ENCODE measurements at places on chromosomes 6 and 20.
A peak's percentile ranks its signal among the peaks of the same experiment; 100 is the strongest.

GRCh38 chr6:157456524-157456829, 75.5 kb downstream of the ZDHHC14 start:
- no peak for DNase-seq

DNA sequence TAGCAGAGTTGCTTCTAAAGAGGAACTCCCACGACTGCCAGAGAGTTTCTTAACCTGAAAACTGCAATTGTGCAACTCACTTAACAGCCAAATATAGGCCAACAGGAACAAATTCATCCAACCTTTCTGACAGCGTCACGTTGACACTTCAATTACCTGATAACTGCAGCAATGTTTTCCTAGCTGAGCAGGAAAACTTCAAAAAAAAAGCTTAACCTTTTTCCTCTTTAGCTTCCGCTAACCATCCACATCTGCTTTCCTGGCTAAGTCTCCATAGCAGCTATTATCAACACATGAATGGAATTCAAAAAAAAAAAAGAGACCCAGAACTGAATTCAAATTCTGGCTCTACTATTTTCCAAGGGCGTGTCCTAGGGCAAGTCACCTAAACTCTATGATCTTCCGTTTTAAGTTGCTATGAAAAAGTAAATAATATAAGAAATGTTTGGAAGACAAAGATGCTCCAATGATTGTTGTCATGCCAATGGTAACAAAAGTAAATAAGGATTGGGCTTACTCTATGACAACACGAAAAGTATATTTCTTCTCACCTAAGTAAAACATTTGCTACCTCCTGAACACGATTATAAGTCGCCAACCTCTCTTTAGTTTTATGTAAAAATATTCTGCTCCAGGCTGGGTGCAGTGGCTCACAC, 524.6 kb upstream of the JARID2 start:
- no peak for DNase-seq

DNA sequence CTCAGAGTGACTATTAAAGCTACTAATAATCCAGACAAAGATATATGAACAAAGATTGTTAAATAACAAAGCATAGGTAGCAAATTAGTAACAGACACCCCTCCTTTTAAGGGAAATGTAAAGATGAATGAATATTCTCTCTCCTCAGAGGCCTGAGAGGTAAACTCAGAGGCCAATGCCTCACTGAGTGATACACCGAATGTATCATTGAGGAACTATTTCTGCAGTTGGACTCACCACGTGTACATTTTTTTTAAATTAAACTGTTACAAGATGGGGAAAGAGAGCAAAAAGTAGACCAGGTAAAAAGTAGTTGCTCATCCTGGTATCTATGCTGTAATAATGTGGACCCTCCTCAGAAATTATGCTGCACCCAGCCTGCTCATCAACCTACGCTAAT, 72.3 kb upstream of the IPCEF1 start:
- no peak for DNase-seq

DNA sequence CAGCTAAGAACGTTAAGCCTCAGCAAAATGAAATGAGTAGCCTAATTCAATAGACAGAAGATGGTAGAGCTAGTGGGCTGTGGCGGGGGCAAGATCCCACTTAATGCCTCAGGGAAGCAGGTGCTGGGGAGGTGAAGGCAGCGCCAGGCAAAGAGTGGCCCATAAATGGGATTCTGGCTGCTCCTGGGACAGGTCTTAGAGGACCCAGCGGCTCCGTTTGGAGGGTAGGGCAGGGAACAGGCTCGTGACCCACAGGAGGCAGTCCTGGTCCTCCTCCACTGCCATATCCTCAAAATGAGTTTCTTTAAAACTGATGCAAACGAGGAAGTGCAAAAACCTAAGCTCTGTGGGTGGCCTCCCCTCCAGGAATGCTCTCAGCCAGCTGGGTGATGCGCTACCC, 32.7 kb downstream of the SAYSD1 start:
- DNase-seq: no peak

DNA sequence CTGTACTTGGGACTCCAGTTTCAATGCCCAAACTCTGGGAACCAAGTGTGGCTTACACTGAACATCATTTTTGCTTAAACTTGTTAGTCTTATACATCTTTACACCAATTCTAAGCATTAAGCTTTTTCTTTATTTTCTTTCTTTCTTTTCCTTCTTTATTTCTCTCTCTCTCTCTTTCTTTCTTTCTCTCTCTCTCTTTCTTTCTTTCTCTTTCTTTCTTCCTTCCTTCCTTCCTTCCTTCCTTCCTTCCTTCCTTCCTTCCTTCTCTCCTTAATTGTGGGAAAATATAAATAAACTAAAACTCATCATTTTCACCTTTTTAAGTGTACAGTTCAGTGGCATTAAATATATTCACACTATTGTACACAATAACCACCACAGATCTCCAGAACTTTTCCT, 31.6 kb upstream of the HLA-DQA2 start:
- no peak for DNase-seq

DNA sequence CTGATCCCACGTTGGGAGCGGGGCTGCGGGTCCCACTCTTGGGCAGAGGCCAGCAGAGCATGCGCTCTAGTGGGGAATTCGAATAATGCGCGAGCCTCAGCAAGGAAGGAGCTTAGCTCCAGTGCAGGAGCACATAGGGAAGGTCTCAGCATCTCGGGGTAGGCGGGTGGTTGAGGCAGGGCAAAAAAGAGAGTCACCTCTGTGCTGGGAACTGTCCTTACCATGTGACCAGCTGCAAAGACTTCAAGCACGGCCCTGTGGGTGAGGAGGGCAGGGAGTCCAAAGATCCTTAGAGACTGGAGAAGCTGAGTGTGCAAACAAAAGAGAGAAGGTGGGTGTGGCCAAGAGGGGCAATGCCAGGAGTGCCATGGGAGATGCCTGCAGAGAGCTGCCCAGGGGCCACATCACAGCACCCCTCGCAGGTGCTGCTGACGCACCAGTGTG, 79.2 kb upstream of the CD93 start:
- DNase-seq: no peak

- DNase-seq: no peak
Measured at GRCh38 chr20:11542645-11543044, 375.0 kb upstream of the BTBD3 start.

DNA sequence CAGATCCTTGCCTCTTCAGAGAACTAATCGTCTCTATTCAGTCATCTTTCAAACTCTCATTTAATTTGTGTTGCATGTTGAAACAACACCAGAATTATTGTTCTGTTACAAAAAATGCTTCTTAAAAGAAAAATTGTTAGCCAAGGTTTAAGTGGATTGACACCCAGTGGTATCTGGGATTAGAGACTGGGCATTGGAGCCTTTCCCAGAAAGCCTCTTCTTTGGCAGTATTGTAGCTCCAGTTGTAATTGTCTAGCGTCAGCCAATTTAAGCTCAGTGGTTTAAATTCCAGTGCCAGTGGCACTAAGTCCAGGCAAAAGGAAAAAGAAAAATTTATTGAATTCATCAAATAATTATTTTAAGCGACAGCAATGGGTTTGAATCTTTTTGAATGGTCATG, 801 bp downstream of the CCDC28A start:
- no peak for DNase-seq

DNA sequence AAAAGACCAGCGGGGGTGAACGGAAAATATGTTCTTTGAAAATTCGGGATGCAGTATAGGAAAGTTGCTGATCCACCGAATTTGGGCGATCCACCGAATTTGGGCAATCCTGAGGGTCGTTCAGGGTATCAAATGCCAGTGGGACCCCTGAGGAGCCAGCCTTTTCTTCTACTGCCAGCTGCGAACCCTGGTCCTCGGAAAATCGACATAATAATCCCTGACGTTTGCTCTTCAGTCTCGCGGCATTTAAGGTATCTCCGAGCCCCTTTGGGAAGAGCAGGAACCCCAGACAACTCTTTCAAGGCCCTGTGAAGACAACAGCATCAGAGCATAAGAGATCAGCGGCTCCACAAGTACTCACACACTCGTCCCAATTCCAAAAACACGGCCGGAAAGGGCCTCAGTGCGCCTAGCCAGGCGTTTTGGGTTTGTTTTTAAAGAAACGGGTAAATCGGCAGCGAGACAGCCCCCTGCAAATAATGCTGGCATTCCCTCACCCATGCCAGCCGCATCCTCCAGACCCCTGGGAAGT, 1.0 kb downstream of the SIM1 start:
- no peak for DNase-seq

DNA sequence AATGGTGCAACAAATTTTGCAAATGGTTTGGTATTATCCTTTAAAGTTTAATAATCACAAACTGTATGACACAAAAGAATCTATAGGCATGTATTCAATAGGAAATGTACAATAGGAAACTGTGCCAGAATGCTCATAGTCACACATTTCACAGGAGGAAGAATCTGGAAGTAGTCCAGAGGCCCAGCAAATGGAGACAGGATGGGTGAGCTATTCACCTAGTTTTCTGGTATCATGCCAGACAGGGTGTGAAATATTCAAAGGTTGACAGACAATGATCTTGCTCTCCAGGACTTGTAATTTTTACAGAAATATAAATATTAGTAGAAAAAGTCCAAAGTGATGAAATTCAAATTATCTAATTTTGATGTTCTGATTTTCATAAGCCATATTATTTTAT, 520.1 kb upstream of the IMPG1 start:
- DNase-seq: no peak

- no peak for DNase-seq
Measured at GRCh38 chr6:31858707-31859106, 3.9 kb downstream of the NEU1 start.

DNA sequence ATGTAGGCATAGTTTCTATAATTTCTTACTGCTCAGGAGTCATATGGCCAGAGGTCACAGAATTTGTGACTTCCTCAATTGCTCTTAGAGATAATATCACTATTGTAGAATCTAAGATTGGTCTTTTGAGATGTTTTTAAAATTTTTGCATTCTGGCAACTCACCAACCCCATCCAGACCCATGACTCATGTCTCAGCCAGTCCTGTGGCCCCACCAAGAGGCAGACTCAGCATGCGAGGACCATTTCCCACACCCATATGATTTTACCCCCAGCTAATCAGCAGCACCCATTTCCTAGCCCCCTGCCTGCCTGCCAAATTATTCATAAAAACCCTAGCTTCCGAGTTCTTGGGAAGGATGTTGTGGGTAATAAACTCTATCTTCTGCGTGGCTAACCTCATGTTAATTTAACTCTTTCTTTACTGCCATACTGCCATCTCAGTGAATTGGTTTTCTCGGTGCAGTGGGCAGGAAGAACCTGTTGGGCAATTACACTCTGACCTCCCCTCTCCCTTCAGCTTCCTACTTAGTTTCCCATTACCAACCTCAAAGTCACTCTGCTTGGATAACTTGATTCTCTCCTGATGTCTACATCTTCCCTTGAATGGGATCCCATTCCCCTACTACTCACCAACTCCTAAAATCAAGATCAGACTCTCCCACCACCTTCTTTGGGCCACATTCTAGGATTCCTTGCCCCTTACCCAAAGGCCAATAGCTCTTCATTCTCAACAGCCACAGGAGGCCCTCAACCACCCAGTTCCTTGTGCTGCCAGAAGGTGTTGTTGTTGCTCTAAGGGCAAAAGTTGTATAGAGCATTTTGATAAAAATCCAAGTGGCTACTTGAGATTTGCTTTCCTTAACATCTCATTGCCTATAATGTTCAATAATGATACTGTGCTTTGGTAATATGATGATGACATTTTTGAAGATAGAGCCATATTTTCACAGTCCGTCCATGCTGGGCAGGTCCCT, 16.2 kb upstream of the IYD start:
- peak; percentile 26 for DNase-seq

DNA sequence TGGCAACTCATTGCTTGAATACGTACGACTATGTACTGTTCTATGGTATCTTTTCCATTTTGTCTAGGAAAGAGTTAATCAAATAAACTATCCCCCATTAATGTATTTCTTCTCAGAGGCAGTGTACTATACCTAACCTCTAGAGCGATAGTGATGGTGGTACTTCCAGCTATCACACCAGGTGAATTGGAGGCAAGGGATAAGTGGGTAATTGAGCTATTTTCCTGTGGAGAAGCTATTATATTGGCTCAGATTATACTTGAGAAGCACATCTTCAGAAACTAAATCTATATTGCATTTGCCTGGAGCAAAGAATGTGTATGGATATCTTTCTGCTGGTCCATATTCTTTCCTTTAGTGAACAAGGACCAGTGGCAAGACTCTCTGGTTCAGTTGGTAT, 430.7 kb upstream of the KHDRBS2 start:
- DNase-seq: no peak

DNA sequence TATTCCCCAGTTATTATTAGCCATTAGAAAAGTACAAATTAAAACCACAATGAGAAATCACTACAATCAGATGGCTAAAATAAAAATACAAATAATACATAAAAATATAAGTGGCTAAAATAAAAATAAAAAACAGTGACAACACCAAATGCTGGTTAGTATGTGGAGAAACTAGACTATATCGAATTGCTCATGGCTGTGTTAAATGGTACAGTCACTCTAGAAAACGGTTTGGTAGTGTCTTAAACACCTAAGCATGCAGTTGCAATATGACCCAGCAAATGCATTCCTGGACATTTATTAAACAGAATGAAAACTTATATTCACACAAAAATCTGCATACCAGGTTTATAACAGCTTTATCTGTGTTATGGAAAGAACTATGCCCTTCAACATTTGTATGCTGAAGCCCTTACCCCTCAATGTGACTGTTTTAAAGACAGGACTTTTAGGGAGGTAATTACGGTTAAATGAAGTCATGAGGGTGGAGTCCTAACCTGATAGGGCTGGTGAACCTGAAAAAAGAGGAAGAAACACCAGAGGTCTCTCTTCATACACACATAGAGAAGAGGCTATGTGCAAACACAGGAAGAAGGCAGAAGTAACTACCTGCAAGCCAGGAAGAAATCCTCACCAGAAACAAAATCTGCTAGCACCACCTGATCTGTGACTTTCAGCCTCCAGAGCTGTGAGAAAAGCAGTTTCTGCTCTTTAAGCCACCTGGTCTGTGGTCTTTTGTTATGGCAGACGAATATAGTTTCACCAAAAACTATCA, 84.9 kb downstream of the ASCC3 start:
- DNase-seq: no peak

GRCh38 chr20:40497899-40498691, 190.9 kb downstream of the MAFB start:
- DNase-seq: no peak

DNA sequence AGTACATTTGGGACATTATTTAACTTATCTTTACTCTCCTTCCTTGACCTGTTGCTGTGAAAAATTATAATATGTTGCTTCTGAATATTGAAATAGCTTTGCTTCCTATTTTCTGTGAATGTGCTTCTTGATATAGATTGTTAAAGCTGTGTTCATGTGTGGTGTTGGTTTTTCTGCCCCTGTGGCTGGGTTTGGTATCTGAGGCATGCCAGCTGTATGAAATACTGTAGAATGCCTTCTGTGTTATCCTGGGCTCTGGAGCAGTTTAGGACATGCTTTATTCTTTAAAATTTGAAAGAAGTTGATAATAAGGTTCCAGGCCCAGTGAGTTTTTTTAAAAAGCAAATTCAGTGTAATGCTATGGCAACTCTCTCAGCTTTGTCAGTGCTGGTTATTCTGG, 71.7 kb downstream of the HIVEP1 start:
- DNase-seq: no peak

GRCh38 chr6:56984361-56984760, 29.5 kb downstream of the BEND6 start:
- DNase-seq: no peak

DNA sequence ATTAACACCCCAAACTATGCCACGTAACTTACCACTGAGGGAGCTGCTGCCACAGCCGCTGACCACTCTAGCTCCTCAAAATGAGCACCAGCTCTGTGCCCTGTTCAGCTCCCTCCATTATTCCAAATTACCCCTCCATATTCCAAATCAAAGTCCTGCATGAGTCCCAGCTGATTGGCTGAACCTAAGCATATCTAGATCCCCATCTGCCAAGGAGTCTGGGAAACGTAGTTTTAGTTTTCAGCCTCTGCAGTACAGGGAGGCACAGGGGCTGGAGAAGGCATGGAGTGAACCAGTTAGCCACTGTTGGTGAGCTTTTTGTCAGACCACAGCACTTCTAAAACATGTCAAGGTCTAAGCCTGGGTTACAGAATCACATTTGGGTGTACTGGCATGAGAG, 15.9 kb downstream of the UNC5CL start:
- DNase-seq: no peak

All from HFF-Myc (cell line).